ENCODE measurements at places on chromosomes 4 and X.

DNA sequence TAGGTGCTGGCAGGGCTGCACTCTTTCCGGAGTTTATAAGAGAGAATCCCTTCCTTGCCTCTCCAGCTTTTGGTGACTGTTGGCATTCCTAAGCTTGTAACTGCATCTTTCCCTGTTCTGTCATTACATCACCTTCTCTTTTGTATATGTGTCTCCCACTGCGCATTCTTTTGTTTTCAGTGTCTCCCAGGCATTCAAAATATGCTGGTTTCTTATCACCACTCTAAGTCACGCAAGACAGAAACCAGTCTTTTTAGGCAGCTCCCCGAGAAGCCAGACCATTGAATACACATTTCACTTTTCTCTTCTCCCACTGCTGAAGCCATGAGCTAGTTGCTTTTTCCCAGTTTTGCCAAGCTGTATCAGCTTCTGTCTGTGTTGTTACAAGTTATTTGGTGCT lies 71.0 kb downstream of the LAS1L start:
- no peak for DNase-seq

- no peak for DNase-seq
These were observed 213.4 kb downstream of the SPCS3 start for GRCh38 chr4:176533159-176533558.

- no peak for DNase-seq
These were observed 35.9 kb downstream of the ETDC start for GRCh38 chrX:135345107-135345589.

- no peak for DNase-seq
These were observed 225.2 kb downstream of the MGST2 start for GRCh38 chr4:139890816-139891215.

- no peak for DNase-seq
These were observed 32.7 kb downstream of the CPLX1 start for GRCh38 chr4:793093-793861.
